ENCODE measurements at places on chromosomes 4 and X.

- no peak for DNase-seq
Measured at GRCh38 chr4:100574607-100575006, 56.8 kb upstream of the EMCN start.

DNA sequence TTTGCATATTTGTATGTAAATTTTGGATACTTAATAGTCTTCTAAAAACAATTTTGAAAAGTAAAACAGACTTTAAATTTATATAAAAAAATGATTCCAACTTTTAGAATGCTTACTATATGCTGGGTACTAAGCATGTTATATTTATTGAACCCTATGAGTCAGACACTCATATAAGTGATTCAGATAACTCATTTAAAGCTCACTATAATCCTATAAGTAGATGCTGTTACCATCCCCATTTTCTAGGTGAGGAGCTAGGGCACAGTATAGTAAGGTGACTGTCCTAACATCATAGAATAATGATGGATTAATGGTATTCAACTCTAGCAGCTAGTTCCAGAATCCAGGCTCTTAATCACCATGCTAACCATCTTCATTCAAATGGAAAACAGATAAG, 877.0 kb upstream of the GRID2 start:
- no peak for DNase-seq

- DNase-seq, result no peak
Measured at GRCh38 chr4:169274033-169274432, 3.3 kb upstream of the SH3RF1 start.

DNA sequence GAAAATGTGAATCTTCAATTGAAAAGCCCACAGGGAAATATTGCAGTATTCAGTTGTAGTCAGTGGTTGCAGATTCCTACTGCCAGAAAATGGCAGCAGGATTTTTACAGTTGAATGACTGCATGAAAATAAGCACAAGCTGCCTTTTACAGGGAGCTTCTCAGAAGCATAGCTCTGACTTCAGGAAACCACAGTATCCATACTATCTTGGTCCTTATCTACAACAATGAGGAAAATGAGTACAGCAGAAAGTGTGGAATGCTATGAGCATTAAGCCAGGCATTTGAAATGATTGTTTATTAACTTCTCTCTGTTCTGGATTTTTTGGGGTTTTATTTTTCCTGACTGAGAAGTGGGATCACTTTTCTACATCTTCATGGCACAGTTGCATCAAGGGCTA, 34.6 kb upstream of the PRRG1 start:
- DNase-seq, result no peak

DNA sequence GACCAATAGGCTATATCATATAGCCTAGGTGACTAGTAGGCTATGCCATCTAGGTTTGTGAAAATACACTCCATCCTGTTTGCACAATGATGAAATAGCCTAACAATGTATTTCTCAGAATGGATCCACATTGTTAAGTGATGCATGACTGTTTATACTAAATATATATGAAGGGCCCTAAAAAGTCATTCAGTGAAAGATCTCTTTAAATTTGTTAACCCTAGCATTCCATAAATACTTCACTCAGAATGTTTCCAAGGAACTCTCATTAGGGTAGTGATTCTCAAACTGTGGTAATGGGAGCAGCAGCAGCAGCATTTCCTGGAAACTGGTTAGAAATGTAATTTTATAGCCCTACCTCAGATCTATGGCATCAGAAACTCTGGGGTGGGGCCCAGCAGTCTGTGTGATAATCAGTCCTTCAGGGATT, 74.9 kb downstream of the PRRG1 start:
- no peak for DNase-seq

DNA sequence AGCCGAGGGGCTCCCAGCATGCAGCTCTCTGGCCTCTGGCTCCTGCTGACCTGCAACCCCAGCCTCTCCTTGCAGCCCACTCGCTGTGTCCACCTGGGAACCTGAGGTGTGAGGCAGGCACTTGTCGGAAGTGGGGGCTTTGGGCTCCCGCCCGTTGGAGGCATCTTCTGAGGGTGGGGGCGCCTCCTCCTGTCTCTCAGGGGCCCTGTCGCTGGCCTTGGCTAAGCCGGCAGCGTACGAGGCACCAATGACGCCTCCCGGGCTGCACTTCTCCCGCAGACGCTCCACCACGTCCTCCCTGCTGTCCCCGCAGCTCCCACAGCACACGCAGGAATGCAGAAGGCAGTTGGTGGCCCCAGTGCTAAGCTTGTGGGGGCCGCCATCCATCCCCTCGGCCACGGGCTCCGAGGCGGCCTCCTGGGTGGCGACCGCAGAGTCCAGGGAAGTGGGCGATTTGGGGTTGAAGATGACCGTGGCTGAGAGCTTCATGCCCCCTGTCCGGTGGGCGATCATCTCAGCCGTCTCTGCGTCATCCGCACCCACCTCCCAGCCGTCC, 42.5 kb upstream of the MXD4 start:
- DNase-seq, result no peak

DNA sequence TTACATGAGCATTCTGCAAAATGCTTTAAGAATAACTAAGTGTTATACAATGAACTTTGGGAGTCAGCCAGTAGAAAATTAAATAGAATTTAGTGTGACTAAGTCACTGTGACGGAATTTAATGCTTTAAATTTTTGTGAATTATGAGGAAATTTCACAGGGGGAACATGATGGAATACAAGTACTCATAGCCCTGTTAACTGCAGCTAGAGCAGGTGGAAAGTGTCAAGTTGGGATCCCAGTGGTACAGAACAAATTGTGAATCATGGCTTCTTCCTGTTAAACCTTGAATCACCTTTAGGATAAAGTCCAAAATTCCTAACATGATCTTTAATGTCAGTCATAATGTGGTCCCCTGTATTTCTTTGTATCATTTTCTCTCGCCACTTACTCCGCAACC, 212.2 kb upstream of the CENPE start:
- no peak for DNase-seq

- DNase-seq, result no peak
Measured at GRCh38 chr4:73311428-73311827, 52.8 kb upstream of the ANKRD17 start.

- no peak for DNase-seq
Measured at GRCh38 chr4:123350191-123350544, 46.4 kb upstream of the SPRY1 start.

- DNase-seq, result no peak
Measured at GRCh38 chr4:113080050-113080449, 30.6 kb downstream of the ANK2 start.

GRCh38 chr4:76195326-76195725, 18.3 kb downstream of the SCARB2 start:
- DNase-seq, result no peak

DNA sequence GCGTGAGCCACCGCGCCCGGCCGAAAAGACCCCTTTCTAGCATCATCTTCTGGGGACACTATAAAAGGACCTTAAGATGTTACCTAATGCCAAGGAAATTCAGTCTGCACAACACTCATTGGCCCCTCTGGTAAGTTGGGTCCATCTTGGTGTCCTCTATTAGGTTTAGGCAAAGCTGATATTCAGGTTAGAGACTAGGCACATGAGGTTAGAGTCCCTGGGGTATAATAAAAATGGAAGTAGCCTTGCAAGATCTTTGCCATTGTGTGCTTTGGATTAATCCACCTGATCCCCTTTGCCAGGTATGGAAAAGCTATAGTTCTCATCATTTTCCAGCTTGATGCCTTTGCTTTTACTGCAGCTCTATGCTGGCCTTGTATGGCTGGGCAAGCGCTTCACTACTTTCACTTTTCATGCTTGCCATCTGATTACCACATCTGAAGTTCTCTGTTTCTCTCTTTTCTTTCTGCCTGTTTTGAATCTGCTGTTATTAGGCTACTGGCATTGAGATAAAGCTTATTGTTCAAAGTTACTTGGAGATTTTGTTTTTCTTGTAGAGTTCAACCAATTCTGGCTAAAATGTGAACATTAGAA, 5.4 kb upstream of the ADH4 start:
- DNase-seq, result no peak

DNA sequence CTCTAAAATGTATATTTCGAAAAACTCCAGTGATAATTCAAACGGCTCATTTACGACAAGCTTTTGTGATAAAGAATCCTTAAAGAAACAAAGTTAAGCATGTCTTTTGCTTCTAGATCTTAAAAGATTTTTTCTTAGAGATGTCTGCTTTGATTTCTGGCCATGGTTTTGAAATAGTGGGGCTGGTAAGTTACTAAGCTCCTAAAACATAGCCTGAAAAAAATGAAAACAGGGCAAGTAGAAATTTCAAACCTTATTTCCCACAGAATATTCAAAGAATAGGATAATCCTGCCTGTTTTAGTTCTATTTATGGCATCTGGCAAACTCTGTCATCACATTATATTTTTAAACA, 318.3 kb downstream of the ARHGAP24 start:
- no peak for DNase-seq

GRCh38 chr4:188960411-188961093, 821.3 kb downstream of the TRIML1 start:
- DNase-seq, result no peak

- no peak for DNase-seq
Measured at GRCh38 chrX:88612870-88613329, 134.1 kb upstream of the CPXCR1 start.

- no peak for DNase-seq
Measured at GRCh38 chr4:103370336-103370735, 172.2 kb upstream of the CENPE start.

GRCh38 chrX:133249266-133250058, 31.3 kb upstream of the TFDP3 start:
- no peak for DNase-seq

- no peak for DNase-seq
Measured at GRCh38 chr4:48032721-48033120, 16.1 kb downstream of the NIPAL1 start.

DNA sequence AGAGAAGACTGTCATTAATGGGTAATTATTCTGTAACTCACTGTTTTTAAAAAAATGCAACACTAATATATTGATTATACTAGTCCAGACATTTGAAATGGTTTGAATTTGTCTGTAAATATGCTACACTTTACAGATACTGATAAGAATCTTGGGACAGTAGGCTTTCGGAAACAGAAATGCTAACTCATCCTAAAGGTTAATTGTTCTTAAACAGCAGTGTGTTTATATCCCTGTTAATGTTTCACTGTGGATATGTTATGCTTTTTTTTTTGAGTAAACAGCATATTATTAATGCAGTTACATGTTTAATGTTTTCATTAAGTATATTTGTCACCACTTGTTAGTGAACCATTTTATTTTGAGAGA, 31.4 kb downstream of the EXOC1 start:
- no peak for DNase-seq

GRCh38 chr4:172155838-172156345, 342.7 kb downstream of the GALNTL6 start:
- DNase-seq, result no peak

Measured in effector memory CD4-positive, alpha-beta T cell (primary cell).